HCT116 (cell line): ENCODE measurements at places on chromosomes 11 and 22.

- DNase-seq: no peak
Observed at GRCh38 chr11:68735646-68736045, 15.7 kb downstream of the TESMIN start.

DNA sequence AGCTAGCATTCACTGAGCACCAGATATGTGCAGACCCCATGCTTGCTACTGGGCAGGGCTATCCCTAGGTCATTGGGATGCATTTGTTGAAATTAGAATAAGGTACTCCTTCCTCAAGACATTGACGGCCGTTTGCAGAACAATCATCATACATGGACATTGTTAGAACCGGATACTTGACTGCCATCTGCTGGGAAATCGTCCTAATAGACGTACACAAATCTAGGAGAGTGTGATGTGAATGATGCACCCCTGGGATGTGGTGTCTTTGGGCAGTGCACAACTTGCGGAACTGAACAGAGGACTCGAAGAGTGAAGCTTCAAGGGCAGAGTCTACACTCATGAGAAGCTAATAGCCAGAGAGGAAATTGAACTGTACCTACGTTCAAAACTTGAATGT, 35.9 kb downstream of the MYO18B start:
- peak; percentile 44 for DNase-seq

DNA sequence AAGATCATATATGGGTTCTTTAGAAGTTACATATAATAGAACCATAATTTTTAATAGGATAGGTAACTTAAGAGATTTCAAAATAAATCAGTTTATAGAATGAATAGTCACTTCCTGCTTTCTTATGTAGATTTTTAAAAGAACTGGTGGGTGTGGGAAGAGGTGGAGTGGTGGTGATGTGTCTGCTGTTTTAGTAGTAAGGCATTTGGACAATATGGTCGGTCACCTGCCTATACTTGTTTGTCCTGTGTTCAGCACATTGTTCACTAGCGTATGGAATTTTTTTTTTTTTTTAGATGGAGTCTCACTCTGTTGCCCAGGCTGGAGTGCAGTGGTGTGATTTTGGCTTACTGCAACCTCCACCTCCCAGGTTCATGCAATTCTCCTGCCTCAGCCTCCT, 39.3 kb downstream of the CCDC81 start:
- no peak for DNase-seq

DNA sequence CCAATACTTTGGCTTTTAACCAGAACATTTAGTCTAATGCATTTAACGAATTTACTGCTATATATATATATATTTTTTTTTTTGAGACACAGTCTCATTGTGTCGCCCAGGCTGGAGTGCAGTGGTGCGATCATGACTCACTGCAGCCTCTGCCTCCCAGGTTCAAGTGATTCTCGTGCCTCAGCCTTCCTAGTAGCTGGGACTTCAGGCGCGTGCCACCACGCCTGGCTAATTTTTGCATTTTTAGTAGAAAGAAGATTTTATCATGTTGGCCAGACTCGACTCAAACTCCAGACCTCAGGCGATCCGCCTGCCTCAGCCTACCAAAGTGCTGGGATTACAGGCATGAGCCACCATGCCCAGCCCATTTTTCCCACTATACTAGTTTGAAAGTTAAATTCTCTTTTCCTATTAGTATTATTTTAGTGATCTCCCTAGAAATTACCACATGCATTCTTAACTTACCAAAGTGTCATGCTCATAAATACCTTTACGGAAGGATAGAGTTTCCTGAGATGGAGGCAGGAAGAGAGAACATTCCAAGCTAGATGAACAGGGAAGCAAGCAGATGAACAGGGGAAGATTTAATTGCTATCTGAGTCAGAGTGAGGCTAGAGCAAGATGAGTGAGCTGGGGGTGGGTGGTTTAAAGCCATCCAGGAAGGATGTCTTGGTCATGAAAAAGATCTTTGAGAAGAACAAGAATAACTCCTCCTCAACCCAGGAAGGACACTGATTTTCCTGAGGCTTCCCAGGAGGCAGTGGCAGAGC, 4.4 kb upstream of the PGAP2 start:
- no peak for DNase-seq

DNA sequence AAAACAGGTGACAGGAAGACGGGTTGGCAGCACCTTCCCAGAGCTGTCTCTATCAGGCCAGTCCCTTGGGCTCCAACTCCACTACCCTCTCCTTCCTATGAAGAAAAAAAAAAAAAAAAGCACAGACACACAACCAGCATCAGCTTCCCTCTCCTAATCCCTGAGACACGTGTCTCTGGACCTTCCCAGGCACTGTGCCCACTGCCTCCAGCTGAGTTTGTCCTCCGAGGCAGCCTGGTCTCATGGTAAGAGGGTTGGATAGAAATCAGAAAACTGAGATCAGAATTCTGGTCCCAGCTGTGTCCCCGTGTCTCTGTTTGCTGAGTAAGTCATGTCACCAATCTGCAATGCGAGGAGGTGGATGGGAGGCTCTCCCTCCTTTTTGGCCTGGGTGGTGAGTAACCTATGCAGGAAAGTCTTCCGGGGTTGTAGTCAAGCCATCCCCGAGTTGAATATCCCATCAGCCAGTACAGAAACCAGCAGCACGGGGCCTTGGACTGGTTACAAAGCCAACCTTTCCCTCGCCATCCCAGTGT, 193.7 kb upstream of the TBCEL start:
- DNase-seq: no peak

GRCh38 chr11:31478223-31478590, 31.2 kb downstream of the IMMP1L start:
- DNase-seq: no peak

DNA sequence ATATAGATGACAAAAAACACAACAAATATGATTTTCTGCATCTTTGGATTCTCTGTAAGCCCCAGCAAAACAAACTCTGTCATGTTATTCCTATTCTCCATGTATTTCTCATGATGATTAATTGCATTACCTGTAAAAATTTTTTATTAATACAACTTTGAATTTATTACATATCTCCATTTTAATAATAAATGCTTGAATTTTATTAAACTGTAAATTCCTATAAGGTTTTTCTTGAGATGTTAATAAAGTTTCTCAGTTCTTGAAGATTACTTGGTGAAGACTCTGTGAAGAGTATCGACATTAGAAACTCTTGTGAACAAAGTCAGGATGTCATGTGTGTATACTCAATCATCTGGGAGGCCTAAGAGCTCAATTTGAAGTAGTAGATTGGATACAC, at the start of gene OR4C46:
TSS of gene OR4C46 (minus strand) at position 101 of the 400 bp plus-strand sequence. CDS start at position 101, 0 bp downstream.
- no peak for DNase-seq

GRCh38 chr11:17406082-17406817, 17.8 kb upstream of the KCNJ11 start:
- DNase-seq: no peak

DNA sequence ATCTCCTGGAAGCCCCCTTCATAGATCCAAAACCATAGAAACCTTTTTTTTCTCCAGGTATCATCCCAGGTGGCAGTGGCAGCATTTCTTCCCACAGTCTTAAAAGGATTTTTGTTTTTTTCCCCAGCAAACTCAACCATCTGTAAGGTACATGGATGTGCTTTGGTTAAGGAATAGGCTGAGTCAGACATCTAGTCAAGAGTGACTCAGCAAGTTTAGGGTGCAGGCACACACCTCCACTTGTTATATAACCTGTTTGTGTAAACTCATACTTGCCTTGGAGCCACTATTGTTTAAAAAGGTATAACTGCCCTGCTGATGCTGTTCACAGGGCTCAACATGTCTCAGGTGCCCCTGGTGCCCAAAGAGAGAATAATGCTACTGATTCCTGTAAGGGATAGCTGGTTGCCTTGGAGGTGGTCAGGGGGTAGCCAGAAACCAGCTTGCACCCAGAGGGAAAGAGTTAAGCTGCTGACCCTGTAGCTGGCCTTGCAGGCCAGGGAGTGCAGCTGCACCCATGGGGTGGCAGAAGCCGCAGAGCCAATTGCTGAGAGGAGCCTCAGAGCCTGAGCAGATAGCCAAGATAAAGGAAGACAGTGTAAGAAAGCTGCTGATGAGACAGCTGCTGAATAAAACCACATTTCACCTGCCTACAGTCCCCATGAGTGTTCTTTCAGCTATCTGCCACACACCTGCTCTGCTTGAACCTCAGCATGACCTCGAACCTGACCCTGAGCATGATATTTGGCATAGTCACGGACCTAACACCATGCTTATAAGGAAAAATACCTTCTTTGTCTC, 1726.1 kb upstream of the RAG2 start:
- no peak for DNase-seq

- DNase-seq: peak; percentile 87
Observed at GRCh38 chr11:122167100-122167499, 51.1 kb upstream of the BLID start.

DNA sequence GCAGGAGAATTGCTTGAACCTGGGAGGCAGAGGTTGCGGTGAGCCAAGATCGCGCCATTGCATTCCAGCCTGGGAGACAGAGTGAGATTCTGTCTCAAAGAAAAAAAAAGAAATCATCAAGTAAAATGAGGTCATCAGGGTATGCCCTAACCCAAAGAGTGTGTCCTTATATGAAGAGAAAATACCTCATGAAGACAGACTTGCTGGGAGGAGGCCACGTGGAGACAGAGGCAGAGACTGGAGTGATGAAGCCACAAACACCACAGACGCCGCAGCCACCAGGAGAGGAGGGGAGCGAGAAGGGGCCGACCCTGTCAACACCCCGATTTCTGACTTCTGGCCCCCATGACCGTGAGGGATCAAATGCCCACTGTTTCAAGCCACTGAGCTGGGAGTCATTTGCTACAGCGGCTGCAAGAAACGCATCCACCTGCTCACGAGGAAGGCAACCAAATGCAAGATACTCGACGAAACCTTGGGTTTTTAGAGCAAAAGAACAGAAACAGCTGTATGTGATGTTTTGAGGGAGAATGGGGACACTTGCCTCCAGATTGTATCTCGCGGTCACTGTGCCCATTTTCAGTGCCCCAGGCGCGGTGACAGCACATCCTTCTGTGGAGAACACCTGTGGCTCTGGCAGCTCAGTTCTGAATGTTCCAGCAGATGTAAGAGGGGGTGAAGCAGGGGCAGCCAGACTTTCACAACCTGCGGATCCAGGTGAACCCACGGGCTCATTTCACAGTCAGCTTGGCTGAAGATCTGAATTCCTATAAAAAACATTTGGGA, 1317.2 kb downstream of the TBC1D22A start:
- DNase-seq: no peak

GRCh38 chr22:46923394-46923793, 160.9 kb downstream of the TBC1D22A start:
- no peak for DNase-seq

DNA sequence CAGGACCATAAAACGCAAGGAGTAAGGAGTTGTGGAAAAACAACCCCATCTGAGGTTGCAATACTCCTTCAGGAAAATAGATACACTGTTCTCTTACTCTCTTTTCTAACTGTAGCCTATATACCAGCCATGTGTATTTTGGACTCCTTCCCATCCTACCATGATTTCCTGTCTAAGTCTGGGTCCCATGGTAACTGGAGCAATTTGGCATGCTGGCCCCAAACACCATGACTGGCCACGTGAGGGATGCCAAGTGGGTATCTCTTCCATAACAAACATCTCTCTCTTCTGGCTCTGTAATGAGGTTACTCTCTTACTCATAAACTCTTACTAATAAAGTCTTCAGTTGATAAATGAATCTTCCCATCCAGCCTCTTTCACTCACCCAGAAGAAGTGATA, 26.5 kb downstream of the ABTB2 start:
- DNase-seq: no peak

DNA sequence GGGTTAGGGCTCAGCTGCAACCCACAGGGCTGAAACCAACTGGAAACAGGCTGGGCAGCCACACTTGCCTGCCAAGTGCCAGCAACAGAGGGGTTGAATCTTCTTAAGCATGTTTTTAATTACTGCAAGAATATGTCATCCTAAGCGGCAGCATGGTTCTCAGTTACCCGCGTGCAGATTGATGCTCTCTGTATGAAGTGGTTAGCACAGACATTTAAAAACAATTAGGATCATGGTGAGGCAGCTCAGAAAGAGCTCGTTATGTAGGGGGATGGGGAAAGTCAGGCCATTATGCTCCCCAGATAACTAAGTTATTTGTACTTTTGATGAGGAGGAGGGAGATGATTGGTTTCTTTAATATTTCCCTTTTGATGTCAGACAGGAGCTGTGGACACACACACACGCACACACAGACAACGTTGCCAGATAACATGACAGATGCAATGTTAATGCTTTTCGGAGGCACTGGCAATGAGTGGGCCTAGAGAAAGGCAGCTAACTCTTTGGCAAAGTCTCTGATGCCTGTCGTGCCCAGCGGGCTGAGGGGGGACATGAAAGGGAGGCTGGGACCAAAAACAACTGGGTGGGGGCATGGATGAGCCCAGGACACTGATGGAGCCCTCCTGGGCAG, 389.7 kb downstream of the NXPE2 start:
- no peak for DNase-seq

DNA sequence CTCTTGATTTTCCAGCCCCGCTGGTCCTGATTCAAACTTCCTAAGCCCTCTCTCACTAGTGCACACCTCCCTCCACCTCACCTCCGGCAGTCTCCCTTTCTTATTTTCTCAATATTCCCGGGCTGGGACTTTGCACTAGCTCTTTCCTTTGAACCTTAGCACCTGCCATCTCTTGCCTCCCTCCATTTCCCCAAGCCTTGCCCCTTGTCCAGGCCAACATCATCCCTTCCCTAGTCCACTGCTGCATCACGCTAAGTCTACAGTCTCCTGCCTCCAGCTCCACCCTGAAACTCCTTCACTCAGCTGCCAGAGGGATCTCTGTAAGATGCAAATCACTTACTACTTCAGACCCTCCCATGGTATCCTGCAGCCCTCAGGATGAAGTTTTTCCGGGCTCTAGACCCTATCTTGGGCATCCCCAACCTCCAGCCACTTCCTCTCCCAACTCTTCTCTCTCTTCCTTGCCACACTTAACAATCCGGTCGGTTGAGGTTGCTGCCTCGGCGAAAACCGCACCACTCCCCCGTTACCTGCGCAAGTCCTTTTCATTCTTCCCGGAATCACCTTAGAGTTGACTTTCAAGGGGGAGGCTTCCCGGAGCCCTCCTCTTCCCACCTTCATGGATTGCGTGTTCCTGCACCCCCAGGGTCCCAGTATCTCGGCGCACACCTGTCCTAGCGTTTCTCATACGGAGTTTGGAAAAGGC, 42.7 kb downstream of the NECTIN1 start:
- DNase-seq: no peak

DNA sequence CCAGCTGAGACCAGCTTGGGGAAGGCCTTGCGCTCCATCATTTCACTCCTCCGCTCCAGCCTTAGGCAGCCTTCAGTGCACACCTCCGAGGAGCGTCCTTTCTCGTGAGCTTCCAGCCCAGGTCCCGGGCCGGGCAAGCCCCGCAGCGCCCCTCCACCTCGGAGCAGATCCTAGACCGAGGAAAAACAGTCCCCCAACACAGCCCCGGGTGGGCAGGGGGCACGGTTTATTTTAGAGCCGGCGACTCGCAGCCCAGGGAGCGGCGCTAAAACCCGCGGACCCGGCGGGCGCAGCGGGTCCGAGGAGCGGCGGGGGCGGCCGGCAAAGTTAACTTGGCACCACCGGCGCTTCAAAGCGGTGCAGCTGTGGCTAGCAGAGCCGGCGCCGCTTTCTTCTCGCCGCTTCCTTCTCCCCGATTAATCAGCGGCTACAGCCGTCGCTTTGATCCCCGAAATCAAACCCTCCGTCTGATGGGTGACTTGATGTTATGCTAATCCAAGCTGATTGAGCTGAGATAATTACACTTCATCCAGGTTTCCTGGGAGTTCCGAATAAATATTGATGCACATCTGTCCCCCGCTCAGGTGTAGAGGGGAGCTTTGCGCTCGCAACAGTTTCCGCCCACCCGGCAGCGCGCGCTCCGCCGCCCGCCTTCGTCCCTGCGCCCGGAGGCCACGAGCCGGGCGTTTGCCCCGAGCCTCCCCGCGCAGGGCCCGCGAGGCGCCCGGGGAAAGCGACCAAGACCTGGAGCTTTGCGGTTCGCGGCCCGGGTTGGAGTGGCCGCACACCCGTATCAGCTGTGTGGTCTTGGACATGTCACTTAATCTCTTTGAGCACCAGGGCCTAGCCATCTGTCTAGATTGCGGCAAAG, 192.7 kb downstream of the BUD13 start:
- DNase-seq: no peak
